ENCODE measurements at places on chromosomes 11 and 22. TPM values are rescaled to one million over a fixed set of nuclear protein-coding genes. Genes with fewer than 3 reads are reported as not detected.

- DNase-seq = no peak
Measured at GRCh38 chr11:65420506-65420905, 2.1 kb upstream of the NEAT1 start.

DNA sequence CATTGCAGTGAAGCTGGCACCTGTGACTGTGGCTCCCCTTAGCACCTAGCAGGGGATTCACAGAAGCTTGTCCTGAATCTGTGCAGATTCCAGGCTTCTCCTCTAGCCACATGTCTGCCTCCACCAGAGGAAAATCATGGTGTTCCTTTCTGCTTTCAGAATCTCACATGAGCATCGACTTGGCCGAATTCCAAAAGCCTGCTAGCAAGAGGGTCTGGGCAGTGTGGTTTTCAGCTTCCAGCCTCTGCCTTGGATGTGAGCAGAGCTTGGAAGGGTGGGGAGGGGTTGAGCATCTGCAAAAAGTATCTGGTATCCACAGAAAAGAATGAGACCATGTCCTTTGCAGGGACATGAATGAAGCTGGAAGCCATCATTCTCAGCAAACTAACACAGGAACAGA, 911.1 kb downstream of the TBC1D22A start:
- DNase-seq = no peak

DNA sequence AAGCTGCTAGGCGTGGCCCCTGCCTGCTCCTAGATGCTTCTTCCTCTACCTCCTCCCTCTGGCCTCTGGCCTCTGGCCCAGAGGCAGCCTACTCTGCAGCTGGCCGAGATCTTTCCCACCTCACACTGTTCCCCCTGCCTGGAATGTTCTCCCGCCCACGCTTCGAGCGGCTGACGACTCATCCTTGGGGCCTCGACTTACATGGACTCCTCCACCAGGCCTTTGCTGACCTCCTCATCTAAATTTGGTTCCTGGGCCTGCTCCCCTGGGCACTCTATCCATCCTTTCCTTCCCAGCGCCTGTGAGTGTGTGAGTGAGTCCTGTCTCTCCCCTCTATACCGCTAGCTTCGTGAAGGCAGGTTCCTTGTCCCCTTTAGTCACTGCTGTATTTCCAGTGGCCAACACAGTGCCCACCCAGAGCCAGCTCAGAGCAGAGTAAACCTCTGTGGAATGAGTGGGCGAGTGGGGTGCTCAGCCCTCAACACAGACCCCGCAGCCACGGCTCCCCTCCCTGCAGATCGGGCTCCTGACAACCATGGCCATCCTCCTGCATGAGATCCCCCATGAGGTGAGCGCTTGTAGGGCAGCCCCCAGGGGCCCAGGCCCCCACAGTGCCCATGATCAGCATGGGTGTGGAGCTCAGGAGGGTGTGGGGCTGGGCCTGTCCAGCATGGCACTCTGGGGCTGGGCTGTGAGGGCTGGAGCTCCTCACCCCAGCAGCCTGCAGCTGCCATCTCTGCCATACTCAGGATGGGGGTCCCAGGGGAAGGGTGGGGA, 5.7 kb downstream of the SLC39A13 start:
- no peak for DNase-seq

ANO9 gene
- total RNA-seq = 94.0 TPM

CARD16 gene
- total RNA-seq = not detected

DNA sequence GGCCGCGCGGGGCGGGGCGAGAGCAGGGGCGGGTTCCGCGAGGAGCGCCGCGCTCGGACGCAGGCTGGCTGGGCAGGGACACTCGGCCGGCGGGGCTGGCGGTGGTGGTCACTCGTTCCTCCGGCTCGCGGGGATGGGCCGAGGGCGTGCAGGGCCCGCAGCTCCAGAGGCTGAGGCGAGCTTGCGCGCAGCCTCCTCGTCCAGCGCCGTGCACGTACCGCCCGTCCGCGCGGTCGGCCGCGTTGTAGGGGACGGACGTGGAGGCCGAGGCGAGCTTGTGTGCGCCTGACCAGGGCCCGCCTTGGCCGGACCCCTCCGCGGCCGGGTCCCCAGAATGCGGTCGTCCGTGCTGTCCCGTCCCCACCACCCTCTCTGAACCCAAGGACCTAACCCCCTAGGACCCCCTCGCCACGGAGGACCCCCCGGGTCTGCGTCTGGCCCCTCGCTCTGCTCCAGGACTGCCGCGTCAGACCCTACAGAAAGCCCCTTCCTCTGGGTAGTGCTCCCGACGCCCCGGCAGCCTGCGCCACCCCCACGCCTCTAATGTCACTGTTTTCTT, 569 bp upstream of the YPEL1 start:
- no peak for DNase-seq

- DNase-seq = no peak
Measured at GRCh38 chr11:117423046-117423575, 95.5 kb downstream of the CEP164 start.

CBLIF gene
- total RNA-seq = not detected

Measured in HT-29 (cell line).